ENCODE measurements at places on chromosomes 11 and 22.

DNA sequence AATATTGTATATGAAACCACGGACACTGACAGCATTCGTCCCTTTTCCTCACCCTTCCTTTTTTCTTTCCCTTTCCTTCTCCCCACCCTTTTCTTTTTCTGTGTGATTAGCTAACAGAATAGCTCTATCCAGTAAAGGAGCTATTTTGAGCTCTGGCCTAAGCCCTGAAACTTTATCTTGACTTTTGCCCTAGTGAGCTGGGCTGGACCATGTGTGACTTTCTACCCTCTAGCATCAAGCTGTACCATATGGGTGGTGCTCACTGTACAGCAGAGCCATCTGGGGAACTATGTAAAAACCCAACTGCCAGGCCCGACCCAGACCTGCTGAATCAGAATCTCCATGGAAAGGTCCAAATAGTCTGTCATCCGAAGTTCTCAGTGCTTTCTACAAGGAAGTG lies 21.9 kb upstream of the PANX1 start:
- no peak for DNase-seq

- DNase-seq: no peak
Measured at GRCh38 chr22:39041908-39042307, 1.2 kb downstream of the APOBEC3F start.

- peak; percentile 54 for DNase-seq
Measured at GRCh38 chr11:119474682-119475596, 52.0 kb upstream of the THY1 start.

DNA sequence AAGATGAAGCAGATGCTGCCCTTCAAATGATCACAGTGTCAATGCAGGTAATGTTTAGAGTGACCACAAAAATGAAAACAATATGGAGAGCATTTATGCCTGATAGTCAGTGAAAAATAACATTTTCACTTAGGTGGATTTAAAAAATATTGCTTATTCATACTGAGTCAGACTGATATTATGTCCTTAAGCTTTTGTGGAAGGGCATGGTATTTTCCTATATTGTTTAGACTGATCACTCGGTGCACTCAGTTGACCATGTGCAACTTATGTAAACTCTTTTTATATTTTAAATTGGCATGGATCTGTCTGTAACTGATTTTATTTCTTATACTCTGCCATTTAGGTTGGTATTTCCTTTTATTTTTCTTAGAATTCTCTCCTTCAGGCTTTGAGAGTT lies 106.6 kb downstream of the DYNC2H1 start:
- no peak for DNase-seq

DNA sequence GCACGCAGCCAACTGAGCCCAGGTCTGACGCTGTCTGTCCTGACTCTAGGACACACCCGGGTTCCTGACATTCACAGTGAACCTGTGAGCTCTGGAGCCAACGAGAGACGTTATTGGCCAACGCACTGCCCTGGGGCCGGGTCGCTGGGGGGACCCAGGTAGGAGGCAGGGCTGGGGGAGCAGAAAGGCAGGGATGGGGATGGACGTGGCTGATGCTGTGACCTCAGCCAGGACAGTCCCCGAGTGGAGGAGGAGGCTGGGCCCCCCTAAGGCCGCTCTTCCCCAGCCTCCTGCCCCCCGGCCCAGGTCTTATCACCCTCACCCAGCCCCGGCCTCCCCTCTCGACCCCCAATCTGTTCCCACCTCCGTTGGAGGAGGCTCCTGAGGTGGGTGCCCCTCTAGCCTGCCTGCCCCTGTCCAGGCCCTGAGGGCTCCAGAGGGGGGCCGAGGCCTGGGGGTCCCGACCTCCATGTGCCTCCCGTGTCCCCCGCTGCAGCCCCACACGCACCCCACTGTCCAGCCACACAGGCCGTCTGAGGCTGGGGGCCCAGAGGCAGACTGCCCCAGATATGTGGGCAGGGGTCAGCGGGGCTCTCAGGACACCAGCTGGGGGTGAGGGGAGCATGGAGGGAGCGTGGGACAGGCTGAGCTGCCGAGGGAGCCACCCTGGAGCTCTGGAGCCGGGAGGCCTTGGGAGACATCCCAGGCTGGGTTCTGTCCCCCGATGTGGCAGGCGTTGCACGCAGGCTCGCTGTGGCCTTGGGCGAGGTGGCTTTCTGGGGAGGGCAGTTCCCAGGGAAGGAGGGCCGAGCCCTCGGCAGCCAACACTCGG lies 29.2 kb upstream of the MUC5AC start:
- DNase-seq: no peak

DNA sequence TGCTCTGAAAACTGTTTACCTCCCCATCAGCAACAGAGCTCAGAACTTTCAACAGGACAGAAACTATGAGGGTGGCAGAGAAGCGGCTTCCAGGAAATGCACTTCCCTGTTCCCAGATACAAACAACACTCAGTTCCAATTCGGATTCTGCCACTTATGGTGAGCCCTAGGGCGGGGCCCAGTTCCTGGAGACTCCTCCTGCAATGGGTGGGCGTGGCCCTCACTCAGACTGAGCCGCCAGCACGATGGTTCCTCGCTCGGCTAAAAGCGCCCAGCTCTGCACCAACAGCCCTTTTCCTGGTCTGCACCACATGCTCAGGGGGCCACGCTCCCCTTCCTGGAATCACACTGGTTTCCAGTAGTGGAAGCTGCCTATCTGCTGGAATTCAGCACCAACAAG lies 314.1 kb downstream of the CTTN start:
- DNase-seq: no peak

GRCh38 chr11:134155456-134155855 lies 68.3 kb downstream of the NCAPD3 start:
- DNase-seq: no peak

GRCh38 chr11:102287964-102288724 lies 29.1 kb upstream of the BIRC3 start:
- peak; percentile 78 for DNase-seq

- DNase-seq: no peak
Measured at GRCh38 chr11:107508201-107508857, 50.7 kb upstream of the CWF19L2 start.

DNA sequence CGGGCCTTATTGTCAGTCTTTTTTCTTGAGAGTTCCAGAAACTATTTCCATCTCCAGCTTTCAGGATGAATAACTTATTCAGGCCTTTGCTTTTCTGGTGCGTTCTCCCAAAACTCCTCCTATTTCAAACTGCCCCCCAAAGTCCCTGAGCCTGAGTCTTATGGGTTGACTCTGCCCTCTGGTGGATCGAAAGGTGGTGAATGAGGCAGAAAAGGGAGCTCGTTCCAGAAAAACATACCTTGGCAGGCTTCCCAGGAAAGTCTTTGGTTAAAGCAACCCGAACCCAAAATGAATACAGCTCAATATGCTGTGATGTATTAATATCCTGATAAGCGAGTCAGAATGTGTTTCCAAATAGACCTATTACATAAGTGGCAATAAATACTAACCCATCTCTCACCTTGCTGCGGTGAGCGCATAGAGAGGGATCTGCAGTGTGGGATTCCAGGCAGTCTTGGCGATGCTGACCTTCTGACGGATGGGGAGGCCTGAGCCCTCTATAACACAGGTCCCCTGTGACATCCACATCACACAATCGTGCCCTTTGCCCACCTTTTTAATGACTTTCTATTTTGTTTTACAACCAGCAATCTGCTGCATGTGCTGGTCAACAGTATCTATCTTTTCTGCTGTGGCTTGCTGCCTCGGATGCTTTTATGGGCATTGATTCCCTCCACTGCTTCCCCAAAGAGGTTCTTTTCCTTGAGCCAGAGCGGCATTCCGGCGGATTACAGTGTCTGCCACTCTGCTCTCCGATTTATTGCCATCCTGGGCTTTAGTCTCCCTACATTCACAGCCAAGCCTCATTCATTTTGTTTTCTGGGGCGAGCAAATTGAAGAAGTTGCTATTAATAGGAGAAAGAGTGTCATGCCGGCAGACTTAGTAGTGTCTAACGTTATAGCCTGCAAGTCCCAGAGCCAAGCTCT lies 756.8 kb downstream of the NTM start:
- DNase-seq: peak; percentile 14

DNA sequence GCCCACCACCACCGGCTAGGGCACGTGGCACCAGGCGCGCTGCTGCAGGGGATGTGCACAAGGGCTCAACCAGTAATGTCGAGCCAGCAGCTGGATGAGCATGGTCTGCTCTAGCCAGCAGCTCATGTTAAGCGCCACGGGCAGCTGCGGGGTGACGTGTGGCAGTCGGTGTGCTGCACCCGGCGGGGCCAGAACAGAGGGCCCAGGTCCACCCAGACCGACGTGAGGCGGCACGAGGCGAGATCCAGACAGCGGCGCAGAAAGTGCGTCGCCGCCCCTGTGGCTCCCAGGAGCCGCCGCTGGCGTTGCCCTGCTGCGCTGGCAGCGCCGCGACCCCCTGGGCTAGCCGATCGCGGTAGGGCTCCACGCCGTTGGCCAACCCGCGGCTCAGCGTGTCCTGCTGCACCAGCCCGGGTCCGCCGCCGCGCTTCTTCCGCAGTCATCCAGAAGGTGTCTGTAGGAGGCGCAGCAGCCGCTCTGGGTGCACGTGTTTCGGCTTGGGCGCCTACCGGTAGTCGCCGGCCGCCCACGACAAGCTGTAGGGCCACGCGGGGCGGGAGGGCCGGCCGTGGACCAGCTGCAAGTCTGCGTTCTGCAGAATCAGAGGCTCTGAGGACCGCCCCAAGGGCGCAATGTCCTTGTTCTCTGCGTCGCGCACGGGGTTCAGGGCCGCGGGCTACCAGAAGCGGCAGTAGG lies 4.6 kb upstream of the GALR3 start:
- peak; percentile 82 for DNase-seq

GRCh38 chr22:37626144-37626543 lies 13.3 kb upstream of the SH3BP1 start:
- no peak for DNase-seq

DNA sequence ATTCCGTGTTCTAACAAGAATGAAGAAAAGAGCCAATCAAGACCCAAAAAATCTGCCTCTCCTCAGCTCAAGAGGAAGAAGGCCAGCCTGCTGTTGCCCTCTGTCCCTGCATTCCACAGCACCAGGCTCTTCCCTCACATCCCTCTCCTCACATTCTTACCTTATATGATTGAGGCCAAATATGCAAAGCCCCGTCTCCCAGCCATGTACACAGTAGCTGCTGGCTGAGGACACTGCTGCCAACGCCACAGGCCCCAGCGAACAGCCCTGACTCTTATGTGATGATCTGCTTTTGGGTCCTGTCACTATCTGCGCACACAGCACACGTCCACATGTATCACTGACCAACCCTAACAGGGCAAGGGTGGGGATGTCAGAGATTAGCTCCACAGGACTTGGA lies 60.2 kb downstream of the MICAL3 start:
- DNase-seq: no peak

GRCh38 chr11:92980312-92980711 lies 10.9 kb downstream of the MTNR1B start:
- DNase-seq: no peak

DNA sequence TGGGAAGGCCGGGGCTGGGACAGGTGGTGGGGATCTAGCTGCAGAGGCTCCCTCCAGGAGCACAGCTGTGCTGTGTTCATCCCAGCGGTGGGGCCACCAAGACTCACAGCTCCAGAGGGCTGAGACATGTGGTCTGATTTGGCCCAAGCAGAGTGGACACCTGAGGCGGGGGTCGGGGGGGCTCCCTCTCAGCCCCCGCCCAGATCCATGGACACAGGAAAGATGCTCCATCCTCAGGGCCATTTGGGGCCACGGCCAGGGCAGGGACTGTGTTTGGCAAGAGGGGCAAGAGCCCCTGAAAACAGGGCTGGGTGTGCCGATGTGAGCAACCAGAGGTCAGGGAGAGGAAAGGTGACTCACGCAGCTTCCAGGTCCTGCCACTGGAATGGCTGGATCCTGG lies 219.4 kb downstream of the BRD1 start:
- DNase-seq: no peak

DNA sequence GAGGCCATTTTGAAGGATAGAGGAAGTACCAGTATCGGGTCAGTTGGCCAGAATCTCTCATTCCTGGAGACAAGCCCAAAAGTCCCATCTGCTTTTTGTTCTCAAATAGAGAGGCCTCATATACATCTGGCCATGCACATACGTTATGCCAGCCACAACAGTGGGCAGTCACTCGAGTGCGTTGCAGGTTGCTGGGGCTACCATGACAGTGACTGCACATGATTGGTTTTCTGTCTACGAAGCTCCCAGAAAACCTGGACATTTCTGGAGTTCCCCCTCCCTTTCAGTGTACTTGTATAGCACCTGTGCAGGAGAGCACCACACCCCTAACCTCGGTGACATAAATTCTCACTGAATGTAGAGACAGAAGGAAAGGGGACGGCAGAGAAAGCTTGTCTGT lies 62.1 kb downstream of the C22orf31 start:
- DNase-seq: no peak

DNA sequence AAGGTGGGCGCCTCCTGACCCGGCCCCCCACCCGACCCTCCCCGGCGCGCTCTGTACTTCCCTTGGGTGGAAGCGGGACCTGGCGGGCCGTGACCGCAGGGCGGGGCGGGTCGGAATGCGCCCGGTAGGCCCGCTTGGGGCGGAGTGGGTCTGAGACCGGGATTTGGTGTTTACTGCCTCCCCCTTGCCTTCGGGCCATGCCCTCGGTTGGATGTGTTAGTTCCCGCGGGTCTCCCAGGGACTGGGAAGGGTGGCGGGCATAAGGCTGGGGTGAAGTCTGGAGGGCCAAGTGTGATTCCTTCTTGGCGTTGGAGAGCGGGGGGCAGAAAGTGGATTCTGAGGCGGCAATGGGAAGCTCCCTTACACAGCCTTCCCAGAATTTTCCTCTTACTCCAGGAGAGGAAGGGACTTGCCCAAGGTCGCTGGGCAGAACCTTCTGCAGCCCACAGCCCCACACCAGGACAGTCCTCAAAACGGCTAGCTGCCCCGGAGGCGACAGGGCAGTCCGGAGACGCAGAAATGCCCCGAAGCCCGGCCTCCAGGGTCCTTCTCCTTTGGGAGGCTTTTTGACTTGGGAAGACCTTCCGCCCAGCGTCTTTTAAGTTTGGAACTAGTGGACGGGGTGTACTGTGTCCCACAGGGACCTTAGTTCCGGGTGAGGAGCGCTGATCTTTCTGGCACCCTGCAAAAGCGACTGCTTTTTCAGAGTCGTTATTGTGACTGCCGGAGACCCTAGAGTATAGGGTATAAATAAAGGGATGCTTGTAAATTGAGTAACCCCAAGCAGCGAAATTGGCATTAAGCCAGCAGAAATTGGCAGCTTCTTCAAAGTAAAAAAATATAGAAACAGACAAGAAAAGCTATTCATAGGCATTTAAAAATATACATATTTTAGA lies 647 bp downstream of the SWAP70 start:
- DNase-seq: no peak

- no peak for DNase-seq
Measured at GRCh38 chr22:20809538-20810185, 35.7 kb downstream of the SERPIND1 start.

GRCh38 chr22:45670981-45671782 lies 452 bp upstream of the ATXN10 start:
- DNase-seq: peak; percentile 55
